ENCODE measurements at places on chromosomes 4 and X. TPM values are rescaled to one million over a fixed set of nuclear protein-coding genes. Genes with fewer than 3 reads are reported as not detected.

DNA sequence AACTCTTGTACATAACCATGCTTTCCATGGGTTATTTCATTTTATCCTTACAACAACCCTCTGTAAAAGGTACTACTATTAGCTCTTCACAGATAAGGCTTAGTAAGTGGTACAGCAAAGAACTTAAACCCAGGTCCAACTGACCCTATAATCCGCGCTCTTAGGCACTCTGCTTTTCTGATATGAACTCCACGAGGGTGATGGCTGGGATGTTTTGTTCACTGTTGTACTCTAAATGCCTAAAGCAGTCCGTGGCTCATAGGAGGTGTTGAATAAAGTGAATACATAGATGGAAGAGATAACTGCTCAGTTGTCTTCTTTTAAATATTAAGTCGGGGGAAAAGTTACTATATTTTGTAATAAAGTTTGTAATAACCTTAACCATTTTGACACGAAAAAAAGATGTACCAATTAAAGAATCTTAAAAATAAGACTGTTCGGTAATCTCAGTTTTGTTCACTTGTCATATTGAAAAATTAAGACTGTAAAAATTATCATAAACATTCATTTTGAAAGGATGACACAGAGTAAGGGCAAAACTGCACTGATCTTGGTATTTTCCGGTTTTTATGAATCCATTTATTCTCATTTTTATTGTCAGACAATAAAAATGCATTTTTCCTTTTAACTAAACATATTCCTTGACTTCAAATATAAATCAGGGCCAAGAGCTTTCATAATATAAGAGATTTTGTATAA, 166.5 kb downstream of the FBXW7 start:
- DNase-seq = no peak

The ELOVL6 gene
- total RNA-seq = 7.1 TPM

DNA sequence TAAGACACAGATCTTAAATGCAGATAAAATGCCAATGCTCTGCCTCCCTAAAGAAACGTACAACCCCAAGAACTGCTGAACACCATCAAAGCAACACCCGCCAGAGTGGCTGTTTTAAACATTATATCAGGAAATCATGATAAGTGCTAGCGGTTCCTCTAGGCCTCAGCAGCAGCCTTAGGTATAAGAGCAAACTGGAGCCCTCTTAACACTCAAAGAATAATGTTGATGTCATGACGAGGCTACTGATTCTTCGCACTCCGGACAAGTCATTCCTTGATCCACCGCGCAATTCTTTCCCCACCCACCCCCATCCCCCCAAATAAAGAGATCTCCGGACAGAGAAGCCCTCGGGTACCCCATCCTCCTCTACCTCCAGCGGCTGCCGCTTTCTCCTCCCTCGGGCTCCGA, 507 bp downstream of the LIN54 start:
- DNase-seq = no peak

The PLAC1 gene
- 0.20 TPM for total RNA-seq

- no peak for DNase-seq
These were observed 7.4 kb upstream of the UTP3 start for GRCh38 chr4:70680934-70681333.

The AASDH gene
- total RNA-seq = 10.5 TPM

The PASD1 gene
- total RNA-seq = not detected

DNA sequence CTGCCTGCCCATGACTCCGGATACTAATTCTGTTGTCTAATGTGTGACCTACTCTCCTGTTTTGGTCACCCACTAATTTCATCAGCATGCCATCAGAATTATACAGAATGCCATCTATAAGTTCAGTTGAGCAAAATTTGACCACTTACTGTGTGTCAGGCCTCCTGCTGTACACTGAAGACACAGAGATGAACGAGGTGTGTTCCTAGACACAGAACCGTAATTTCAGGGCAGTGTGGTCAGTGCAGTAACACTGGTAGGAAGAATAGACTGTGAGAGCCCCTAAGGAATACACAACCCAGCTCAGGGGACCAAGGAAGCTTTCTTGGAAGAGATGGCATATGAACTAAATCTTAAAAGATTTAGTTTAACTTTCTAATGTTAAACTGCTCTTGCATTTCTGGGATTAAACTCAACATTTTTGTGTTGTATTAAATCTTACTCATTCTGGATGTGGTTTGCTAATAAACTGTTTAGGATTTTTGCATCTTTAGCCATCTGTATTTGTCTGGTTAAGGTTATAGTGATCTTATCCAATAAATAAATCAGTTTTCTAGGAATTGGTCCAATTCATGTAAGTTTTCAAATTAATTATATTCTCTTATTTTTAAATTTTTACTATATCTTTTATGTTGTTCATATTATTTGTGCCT, 34.3 kb downstream of the KANTR start:
- DNase-seq = no peak

DNA sequence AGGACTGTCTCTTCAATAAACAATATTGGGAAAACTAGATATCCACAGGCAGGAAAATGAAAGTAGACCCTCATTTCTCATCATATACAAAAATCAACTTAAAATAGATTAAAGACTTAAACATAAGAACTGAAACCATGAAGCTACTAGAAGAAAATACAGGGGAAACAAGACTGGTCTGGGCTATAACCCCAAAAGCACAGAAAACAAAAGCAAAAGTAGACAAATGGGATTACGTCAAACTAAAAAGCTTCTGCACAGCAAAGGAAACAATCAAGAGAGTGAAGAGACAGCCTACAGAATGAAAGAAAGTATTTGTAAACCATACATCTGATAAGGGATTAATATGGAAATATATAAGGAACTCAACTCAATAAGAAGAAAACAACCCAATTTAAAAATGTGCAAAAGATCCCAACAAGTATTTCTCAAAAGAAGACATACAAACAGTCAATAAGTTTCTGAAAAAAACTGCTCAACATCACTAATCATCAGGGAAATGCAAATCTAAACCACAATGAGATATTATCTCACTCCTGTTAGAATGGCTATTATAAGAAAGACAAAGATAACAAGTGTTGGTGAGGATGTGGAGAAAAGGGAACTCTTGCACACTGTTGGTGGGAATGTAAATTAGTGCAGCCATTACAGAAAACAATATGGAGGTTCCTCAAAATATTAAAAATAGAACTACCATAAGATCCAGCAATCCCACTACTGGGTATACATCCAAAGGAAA, 325.3 kb upstream of the RASGEF1B start:
- DNase-seq = no peak

The RASGEF1B gene
- 0.95 TPM for total RNA-seq

The MAGEA10 gene
- not detected for total RNA-seq

- DNase-seq = no peak
These were observed 37.2 kb upstream of the MGST2 start for GRCh38 chr4:139628184-139629012.

- DNase-seq = no peak
These were observed 70.9 kb downstream of the NDST4 start for GRCh38 chr4:115042496-115042895.

DNA sequence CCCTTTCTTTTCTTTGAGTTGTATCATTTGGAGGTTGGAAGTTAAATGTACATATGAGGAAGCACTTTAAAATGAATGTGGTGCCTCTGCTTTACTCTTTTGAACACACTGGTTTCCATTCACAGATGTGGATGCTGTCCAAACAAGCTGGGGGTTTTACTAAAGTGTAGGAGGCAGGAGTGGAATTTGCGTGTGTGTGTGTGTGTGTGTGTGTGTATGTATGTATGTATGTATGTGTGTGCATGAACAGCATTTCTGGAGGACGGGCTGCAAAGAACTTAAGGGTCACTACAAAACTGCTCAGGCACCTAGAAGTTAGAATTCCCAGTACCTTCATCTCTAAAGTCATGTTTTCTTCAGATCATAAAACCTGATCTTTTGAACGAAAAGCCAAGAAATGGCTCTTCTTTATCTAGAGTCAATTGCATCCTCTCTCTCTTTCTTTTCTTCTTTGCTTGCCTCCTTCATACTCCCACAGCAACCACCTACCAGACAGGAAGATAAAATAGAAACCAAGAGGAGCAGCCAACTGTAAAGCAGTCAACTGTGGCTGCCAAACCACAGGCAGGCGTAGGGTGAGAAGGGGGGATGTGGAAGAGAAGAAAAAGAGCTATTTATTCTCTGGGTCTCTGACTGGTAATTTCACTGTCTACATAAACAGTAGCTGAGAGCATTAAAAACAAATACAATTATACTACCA, 177.0 kb upstream of the RASGEF1B start:
- no peak for DNase-seq

DNA sequence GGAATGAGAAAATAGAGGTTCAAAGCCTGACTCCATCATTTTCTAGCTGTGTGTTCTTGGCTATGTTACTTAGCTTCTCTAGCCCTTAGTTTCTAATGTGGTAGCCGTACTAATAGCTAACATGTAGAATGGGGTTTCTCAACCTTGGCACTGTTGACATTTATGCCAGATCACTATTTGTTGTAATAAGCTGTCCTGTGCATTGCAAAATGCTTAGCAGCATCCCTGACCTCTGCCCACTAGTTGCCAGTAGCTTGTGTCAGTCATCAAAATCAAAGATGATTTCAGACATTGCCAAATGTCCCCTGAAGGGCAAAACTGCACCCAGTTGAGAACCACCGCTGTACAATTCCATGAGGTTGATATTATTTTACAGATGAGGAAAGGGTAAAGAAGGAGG, 18.3 kb upstream of the ADAMTS3 start:
- no peak for DNase-seq

GRCh38 chr4:105184316-105184980, 37.8 kb downstream of the TET2 start:
- no peak for DNase-seq

- no peak for DNase-seq
These were observed 24.3 kb downstream of the ADD1 start for GRCh38 chr4:2867758-2868491.

DNA sequence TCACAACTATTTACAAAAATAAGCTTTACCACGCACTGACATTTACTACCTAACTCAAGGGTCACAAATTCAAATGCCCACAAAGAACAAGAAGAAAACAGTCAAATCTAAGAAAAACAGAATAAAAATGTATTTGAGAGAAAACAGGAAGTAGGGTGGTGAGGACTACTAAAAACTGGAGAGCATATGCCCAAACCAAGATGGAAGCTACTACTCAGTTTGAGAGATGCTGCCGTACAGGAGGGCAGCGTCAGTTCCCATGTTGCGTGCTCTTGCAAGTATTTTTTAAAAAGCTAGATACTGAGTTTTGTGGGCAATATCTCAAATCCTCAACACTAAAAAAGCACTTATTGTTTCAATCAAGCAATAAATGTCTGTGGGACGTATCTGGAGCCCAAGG, 16.2 kb downstream of the HNRNPD start:
- no peak for DNase-seq

The TMPRSS11B gene
- not detected for total RNA-seq

The PABPC1L2A gene
- total RNA-seq = not detected

The FRMD7 gene
- total RNA-seq = not detected

The RBMXL3 gene
- total RNA-seq = not detected

DNA sequence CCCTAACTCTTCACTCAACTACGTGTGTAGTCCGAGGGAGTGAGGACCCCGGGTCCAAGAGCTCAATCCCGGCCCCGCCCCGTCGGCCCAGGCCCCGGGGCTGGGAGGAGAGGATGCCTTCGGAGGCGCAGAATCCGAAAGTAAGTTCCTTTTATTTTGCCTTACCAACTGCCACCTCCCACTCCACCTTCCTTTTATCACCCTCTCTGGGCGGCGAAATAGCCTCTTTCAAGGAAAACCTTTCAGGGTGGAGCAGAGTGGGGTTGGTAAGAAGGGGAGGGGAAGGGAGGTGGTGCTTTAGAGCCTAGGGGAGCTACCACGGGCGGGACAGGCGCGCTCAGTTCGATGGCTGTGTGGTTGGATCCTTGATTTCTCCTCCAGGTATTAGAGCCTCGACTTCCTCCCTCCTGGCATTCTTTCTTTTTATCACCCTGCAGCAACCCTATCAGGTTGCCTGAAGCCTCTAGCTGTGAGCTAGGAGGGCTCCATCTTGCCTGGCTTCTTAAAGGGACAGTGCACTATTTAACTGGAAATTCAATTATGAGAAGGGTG, 191.2 kb downstream of the RRAGB start:
- DNase-seq = no peak

The ARX gene
- not detected for total RNA-seq

Measured in pulmonary artery endothelial cell (primary cell).